ENCODE measurements at places on chromosomes 3 and 15.

GRCh38 chr15:95930659-95931375 is 399.7 kb upstream of the NR2F2 start:
- no peak for DNase-seq

- no peak for DNase-seq
These were observed 159.8 kb downstream of the MBNL1 start for GRCh38 chr3:152428577-152428976.

DNA sequence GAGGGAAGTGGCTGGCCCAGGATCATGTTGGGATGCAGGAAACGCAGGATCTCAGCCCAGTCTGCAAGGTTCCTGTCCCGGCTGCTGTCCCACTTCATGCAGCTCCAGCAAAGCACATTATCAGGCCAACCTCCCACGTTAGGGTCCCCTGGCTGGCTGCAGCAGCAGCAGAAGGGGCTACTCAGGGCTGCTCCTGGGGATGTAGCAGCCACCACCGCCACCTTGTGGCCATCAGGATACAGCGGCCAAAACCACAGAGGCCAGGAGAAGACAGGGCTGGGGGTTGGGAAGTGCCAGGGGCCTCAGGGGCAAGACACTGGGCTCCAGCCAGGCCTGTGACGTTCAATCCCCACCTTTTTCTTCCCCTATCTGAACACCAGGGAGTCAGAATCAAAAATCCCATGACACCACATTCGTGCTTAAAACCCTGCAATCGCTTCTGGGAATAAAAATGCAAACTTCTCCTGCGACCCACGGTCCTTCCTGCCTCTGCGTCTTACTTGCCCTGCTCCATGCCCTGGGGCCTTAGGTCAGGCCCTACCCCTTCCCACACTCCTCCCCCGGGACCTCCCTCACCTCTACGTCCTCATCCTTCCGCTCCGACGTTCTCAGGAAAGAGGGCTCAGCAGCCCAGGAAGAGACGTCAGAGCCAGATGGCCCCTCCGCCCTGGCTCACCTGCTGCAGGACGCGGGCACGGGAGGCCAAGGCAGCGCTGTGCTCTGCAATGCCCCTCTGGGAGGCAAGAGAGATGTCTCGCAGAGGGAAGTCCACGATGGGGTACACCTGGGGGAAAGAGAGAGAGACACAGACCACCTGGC is 21.5 kb downstream of the SSUH2 start:
- no peak for DNase-seq

DNA sequence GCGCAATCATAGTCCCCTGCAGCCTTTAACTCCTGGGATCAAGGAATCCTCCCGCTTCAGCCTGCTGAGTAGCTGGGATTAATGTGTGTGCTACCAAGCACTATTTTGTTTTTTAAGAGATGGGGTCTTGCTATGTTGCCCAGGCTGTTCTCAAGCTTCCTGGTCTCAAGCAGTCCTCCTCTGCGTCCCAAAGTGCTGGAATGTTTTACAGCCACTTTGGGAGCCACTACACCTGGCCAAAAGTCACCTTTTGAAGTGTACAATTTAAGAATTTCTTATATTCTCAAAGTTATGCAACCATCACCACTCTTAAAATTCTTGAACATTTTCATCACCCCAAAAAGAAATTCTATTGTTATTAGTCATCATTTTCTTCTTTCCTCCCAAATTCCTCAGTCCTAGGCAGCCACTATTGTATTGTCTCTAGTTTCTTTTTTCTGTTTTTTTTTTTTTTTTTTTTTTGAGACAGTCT is 17.8 kb downstream of the CDV3 start:
- no peak for DNase-seq

DNA sequence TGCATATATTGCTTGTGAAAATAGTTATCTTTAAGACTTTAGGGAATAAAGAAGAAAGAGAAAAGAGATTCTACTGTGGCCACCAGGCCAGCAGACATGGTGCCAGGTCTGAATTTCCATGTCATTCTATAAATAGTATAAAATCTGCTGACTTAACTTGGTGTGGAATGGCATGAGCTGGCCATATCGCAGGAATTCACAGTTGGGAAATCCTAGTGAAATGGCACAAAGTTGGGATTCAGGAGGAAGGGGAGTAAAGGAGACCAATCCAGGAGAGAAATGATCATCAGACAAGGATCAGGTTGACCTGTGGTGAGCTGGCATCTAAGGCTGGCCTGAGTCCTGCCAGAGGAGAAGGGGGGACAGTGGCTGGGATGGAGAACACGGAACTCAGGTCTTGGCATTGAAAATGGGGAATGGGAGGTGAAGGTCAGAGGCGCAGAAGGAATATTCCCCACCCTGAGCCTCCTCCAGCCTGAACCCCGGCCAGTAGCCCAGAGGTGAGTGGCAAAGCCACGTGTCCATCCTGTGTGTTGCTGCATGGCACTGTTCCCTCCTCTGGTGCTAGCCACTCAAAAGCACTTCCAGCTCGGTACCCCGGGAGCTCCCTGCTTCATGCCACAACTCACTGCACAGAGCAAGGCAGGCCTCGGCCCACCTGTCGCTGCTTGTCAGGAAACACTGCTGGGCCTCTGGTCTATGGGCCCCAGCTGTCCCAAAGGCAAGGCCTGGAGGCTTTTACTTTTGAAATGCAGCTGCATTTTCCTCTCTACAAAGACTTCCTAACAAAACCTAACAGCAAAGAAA is 51.4 kb downstream of the SSUH2 start:
- no peak for DNase-seq

- no peak for DNase-seq
These were observed 118.3 kb upstream of the ATP2B2 start for GRCh38 chr3:10623578-10624275.

DNA sequence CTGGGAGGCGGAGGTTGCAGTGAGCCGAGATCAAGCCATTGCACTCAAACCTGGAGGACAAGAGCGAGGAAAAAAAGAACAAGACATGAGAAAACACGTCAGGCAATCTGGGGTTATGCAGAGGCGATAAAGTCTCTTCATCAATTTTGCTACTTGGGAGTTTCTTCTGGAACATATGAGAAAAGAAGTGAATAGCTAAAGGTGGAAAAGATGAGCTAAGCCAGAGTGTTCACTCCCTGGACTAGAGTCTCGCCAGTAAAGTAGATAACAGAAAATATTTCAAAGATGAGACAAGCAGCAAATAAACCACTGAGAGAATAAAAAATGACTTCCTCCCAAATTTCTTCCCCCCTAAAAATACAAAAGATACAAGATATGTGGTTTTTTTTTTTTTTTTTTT is 188.4 kb upstream of the HES1 start:
- no peak for DNase-seq

DNA sequence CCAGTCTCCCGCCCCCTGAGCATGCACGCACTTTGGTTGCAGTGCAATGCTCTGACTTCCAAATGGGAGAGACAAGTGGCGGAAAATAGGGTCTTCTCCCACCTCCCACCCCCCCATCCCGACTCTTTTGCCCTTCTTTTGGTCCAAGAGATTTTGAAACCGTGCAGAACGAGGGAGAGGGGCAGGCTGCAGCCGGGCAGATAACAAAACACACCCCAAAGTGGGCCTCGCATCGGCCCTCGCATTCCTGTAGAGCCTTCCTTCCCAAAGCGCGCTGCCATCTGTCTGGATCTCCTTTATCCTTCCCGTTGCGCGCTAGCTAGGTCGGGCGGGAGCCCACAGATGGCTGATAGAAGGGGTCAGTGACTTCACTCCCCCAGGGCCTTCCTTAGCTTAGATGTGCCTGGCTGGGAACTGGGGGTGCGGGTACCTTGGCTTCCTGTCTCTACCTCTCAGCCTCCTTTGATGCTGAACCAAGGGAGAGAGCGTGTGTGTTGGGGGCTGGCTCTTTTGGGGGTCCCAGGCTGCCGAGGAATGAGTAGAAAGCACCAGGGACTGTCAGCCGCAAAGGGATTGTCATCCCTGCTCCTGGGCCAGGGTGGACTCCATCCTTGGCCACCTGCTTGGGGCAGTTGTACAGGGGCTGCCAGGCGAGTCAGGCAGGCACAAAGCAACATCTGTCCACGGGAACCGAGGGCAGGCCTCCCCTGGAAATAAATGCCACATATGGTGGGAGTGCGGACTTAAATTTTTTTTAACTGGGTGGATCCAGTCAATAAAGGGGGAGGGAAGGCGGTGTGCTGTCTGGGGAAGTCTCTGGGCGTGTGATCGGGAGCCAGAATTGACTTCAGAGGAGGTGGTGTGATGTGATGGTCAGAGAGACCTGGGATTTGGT is 1.8 kb downstream of the SMAD3 start:
- DNase-seq, result no peak

DNA sequence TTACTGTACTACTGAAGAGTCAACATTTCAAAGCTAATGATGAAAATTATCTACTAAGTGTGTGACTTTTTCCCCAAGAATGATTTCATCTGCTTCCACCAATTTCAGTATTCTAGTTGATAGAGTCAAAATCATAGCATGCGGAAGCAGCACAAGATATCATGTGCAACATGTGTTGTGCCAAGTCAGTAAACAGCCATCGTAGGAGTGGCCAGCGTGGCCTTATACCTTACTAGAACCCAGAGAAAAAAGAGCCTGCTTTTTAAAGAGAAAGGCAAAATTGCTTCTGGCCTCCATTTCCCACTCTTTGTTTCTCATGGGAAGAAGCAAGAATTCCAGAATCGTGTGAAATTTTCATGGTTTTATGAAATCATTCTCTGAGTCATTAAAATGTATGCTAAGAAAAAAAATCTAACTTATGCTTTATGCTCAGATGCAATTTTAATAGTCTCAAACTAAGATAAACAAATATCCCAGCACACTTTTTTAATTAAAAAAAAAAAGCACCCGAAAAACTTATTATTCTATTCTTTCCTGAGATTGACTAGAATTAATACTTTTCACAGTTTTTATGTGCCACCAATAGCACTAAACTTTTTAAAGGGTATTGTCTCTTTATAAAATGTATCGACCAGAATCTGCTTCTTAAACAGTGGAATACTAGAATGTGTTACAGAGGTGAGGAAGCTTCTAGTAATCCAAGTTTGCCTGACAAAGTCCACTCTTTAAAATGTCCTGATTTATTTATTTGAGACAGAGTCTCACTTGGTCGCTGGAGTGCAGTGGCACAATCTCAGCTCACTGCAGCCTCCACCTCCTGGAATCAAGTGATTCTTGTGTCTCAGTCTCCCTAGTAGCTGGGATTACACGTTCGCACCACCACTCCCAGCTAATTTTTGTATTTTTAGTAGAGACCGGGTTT is 87.3 kb downstream of the MBNL1 start:
- DNase-seq, result no peak

DNA sequence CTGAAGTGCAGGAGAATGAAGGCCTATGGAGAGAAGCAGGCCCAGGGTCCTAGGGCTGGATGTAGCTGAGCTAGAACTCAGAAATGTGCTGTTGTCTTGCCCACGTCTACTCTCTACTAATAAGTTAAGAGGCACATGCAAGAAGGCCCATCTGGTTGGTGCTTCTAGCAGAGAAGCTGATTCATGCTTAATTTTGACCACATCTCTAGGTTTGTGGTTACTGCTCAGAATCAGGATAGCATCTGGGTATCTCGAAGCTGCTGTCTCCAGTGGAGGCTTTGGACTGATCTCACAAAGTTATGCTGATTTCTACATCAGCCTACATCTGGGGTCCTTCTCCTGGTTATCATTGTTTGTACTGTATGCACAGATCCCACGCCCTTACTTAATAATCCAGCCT is 87.3 kb downstream of the CACNA1D start:
- DNase-seq, result no peak

GRCh38 chr3:128354788-128355542 is 111.7 kb downstream of the DNAJB8 start:
- DNase-seq, result no peak

GRCh38 chr15:91408476-91409076 is 308.5 kb downstream of the SV2B start:
- DNase-seq, result no peak

DNA sequence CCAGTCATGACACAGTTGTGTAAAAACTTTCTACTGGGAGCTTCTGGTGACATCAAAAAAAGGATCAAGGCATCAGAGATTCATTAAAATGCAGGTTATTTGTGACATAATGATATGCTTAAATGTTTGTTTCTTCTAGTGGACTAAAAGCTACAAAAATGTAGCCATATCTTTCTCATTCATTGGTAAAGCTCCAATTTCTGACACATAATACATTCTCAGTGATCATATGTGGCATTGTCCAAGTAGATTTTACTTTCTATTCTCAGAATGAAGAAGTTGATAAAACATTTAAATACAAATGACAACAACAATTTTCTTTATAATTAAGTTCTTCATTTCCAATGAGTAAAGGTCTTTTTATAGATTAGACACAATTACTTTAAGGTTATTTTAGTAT is 71.0 kb upstream of the ARHGEF26 start:
- DNase-seq, result no peak

DNA sequence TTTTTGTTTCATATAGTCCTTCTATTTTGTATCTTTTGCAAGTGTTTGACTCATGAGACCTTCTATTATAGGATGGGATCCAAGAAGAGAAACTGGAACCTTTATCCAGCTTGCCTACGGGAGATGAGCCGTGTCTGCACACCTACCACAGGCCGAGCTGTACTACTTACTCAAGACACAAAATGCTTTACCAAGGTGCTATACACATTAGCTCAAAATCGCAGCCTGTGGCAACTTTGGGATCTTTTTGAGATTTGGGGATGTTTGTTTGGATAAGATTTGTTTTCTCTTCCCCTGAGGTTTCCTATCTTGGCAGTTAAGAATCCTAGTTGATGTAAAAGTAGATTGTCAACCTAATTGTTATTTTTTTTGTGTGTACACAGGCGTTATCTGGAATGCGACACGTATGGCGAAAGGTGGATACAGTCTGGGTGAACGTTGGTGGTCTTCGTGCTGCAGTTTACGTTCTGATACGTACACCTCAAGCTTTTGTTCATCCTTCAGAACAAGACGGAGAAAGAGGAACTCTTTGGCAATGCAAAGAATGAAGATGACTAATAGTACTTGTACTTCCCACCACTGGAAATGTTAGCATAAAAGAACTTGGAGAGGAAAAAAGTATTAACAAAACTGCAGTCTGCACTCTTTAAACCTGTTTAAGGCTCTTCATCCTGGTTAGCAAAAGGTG is 13.1 kb upstream of the SETD5 start:
- DNase-seq, result no peak

DNA sequence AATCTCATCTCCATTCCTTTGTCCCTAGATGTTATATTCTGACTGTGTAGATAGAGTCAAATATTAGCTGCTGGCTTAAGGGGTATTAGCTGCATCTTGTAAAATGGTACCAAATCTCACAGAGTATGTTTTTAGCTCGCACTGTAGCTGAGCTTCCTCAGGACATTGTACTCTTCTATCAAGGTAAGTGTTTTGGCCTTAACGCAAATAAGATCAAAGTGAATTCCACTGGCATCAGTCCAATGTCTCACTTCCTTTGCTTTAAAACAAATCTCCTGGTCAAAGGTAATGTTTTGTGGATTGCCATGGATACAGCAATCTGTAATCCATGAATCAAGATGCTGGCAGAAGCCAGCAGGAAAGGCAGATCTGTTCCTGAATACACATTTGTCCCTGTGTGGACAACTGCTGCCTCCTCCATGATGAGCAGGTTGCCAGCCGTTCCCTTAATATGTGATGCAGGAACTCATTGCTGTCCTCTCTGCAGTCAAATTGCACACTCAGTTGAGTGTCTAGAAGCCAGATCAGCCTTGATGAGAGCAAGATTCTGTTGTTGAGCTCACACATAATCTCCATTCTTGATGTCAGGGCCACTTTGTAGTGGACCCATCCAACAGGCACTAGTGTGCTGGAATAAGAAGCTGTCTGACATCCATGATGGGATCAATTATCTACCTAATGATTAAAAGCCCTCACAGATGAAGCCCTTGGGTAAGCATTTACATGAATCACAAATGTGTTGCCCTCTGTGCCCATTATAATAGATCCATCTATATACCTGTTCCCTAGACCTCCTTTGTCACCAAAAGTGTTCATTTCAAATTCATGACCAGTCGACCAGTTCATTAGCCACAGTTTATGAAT is 96.6 kb upstream of the AGTR1 start:
- DNase-seq, result no peak

GRCh38 chr15:68909601-68910100 is 20.7 kb upstream of the SPESP1 start:
- no peak for DNase-seq

Data from T follicular helper cell (primary cell).